ENCODE measurements at places on chromosomes 5 and 9.

DNA sequence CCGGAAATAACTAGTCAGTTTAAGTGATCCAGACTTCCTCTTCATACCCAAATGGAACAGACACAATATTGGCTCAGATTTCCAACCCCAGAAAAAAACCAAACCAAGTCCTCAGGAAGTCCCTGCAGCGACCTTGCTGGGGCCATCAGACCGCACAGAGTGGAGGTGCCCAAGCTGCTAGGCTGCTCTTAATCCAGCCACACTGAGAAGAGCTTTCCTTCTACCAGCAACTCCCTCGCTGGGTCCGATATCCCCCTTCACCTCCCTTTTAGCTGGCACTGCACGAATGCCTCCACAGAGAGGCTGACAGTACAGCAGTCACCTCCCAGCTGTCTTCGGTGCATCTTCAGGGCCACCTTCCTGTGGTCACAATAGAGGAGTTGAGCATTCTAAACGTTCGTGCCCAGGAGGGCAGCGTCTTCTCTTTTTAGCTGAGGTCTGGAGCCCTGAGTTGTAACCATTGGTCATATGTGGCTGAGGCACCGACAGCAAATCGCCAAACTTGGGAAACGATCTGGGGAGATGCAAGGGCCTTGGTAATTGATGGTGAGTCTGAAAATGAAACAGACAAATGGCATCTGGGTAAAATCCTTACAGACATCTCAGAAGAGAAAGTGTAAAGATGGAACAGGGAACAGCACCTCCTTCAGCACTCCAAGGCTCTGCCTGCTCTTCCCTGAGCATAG lies 5.7 kb downstream of the NAIF1 start:
- DNase-seq, result no peak

DNA sequence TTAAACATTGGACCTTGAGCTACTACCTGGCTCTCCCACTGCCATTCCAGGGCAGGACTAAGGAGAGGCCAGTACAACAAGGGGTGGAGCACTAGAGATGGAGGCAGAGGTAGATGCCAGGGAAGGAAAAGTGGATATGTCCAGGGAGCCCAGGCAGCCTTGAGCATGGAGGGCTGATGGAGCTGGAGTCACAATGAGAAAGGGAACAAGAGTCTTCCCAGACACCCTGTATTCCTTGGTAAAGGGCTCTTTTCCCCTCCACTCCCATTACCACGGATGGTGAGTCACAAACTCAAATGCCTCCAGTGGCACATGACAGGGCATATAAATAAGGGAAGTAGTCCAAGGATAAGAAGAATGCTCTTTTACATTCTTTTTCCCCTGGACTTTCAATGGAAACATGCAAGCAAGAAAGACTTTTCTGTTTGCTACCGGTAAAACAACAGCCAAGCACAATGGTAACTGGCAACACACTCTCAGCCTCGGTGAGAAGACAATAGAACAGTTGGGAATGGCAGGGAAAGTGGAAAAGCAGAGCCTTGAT lies 16.7 kb downstream of the ERAP1 start:
- no peak for DNase-seq

DNA sequence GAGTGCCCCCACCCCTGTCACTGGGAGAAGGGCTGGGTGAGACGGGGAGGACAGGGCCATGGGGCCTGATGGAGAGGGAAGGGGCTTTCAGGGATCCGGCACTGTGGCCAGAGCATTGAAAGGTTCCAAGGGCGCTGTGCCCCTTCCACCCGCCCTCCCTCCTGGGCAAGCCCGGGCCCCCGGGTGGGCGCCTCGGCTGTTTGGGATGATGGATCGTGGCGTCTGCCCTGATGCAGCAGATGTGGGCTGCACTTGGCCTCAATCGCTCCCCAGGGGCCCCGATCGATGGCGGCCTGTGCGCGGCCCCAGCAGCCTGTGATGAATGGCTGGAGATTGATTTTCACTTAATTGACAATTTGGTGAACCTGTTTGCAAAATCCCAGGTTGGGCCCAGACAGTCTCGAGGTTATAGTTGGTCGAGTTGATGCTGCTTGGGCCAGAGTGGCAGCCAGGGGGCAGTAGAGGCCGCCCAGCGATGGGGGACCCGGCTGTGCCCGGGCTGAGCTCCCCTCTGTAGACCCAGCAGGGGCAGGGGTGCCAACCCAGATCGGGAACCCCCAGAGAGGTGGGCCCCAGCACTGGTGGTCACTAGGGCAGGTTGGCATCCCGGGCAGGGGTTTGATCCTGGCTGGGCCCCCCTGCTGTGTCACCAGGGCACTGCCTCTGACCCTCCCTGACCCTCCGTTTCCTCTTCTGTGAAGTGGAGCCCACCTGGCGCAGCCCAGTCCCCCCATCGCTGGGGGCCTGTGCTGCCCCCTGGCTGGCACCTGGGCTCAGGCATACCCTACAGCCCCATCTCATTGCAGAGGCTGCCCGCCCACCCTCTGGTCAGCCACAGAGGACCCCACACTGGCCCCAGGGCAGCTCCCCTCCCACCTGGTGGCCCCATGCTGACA lies 34.7 kb downstream of the LHX3 start:
- no peak for DNase-seq

GRCh38 chr5:56168066-56168478 lies 65.1 kb downstream of the ANKRD55 start:
- DNase-seq, result no peak

- DNase-seq, result no peak
Observed at GRCh38 chr5:28961816-28962215, 1923.4 kb upstream of the CDH9 start.

DNA sequence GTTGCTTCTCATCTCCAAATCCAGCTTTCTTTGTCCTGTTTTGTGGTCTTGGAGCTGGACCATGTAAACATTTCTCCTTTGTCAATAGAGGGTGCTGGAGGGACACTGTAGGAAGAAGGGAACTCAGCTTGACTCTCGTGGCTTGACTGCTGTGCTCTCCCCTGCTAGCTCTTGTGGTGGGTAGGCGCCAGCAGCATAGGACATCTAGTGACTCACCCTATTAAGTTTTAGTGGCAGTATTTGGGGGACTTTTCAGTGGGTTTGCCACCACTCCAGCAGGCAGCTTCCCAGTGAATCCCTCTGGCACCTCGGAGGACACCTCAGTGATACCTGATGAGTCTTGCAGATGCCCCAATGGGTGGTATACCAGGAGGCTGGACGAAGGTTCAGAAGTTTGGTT lies 97.8 kb downstream of the TSSK1B start:
- no peak for DNase-seq

DNA sequence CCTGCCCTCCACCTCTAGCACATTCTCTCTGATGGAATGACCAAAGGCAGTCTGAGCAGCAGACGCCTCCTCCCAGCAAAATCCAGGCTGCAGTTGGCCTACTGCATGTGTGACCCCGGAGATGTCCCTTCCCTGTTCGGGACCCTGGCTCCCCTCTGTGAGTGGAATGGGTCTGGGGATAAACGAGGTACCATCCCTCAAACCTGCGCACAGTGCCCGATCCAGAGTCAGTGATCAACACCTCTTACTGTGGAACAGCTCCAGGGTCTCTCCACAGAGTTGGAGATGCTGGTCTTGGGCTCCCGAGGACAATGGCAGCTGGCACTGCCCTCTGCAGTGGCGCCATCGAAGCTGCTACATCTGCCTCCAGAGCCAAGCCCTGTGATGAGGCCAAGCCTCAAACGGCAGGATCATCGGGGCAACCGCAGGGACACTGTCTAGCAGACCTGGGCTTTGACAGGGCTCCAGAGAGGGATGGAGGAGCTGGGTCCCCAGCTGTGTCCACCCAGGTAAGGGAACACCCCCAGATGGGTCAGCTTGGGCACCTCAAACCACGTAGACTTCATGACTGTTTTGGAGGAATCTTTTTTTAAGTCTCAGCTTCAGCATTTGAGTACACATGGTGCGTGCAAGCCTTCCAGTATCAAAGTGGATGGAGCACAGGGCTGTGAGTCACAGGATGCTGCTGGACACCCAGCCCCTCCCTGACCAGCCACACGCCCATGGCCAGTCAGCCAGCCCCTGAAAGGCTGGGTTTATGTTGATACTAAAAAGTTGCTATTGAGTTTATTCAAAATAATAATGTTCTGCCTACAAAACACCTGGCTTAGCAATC lies 13.0 kb downstream of the MED10 start:
- DNase-seq, result no peak

DNA sequence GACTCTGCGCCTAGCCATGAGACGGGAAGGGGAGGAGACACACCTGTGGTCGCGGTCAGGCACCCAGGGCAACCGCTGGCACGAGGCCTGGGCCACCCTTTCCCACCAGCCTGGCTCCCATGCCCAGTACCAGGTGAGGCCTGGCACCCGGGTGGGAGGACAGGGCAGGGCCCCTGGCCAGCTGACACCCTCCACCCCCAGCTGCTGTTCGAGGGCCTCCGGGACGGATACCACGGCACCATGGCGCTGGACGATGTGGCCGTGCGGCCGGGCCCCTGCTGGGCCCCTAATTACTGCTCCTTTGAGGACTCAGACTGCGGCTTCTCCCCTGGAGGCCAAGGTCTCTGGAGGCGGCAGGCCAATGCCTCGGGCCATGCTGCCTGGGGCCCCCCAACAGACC lies 5.0 kb downstream of the MAMDC4 start:
- no peak for DNase-seq
